ENCODE measurements at places on chromosomes 4 and X.
A peak's percentile ranks its signal among the peaks of the same experiment; 100 is the strongest.

GRCh38 chr4:159770401-159770800, 667.5 kb downstream of the RAPGEF2 start:
- no peak for DNase-seq

DNA sequence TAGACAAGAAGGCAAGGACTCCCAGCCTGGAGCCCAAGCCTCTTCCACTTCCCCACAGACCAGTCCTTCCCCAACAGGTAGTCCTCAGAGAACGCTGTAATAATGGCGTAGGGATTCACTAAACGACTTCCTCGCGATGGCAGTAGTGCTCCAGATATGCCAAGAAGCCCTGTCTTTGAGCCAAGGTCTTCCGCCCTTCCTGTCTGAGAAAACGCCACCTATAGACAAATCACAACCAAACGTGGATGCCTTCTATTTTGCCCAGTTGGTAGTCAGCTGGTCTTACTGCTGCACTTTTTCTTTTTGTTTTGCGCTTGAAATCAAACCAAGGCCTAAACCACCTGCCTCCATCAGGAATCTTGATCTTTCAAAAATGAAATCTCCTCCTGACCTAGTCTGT, 203.3 kb downstream of the OR13H1 start:
- no peak for DNase-seq

DNA sequence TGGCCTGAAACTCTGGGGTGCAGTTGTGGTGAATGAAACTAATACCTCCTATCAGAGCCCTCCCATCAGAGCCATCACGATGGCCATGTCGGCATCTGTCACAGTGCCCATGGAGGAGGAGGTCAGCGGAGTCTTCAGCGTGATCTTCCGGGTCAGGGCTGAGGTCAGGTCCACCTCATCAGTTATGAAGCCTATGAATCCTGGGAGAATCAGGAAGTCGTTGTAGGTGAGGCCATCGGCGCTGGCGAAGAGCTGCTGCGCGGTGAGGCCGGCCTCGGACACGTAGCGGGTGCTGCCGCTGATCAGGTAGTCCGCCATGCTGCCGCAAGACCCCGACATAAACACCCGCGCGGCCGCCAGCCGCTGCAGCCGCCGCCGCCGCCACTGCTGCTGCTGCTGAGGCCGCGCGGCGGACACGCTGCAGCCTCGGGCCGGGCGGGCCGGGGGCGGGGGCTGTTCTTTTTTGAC, 376.7 kb upstream of the MAOA start:
- no peak for DNase-seq

DNA sequence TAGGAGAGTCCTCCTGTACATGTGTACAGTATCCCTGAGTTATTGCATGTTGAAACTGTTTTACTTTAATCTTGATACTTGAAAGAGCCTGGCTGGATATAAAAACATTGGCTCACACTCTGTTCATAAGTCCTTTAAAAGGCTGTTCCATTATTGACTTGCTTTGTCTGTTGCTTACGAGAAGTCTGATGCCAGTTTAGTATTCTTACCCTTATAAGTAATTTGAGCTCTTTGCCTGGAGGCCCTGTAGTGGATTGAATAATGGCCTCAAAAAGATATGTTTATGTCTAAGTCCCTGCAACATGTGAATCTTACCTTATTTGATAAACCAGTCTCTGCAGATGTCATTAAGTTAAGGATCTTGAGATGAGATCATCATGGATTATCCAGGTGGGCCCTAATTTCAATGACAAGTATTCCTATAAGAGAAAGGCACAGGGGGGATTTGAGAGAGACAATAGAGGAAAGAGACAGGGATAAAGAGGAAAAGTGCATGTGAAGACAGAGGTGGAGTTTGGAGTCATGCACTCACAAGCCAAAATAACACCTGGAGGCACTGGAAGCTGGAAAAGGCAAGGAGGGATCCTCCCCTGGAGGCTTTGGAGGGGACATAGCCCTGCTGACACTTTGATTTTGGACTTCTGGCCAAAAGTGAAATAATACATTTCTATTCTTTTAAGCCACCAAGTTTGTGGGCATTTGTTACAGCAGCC, 98.1 kb downstream of the IRF2 start:
- no peak for DNase-seq

DNA sequence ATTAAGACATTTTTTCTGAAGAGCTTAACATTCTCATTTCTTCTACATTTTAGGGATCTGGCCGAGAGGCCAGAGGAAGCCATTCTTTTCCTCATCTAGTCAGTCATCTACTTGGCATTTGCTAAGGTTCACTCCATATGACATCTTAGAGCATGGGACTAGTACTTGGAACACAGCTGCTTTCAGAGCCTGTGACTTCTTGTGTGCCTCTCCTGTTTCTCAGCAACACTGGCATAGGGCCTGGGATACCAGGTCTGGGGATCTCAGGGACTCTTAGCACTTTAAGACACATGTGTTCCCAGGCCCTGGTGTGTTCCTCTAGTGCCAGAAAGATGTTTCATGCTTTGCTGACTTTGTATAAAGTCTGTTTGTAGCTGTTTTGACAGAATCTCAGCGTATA, 7.3 kb downstream of the PLP1 start:
- DNase-seq = no peak

- no peak for DNase-seq
These were observed 56.7 kb downstream of the TSPAN5 start for GRCh38 chr4:98601708-98602107.

GRCh38 chr4:173486714-173487392, 43.2 kb downstream of the HAND2 start:
- DNase-seq = no peak

DNA sequence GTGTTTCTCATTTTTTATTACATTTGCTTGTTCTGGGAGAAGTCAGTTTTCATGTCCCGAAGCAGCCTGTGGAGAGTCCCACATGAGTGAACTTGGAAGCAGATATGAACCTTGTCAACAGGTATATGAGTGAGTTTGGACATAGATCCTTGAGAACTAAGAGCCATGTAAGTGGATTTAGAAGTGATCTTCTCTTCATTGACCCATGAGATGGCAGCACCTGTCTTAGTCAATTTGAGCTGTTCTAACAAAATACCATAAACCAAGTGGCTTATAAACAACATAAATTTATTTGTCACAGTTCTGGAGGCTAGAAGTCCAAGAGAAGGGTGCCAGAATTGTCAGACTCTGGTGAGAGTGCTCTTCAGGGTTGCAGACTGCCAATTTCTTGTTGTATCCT, 1043.8 kb downstream of the ADGRL3 start:
- DNase-seq = no peak

- DNase-seq = no peak
These were observed 90.7 kb upstream of the SORBS2 start for GRCh38 chr4:185902654-185903053.

- no peak for DNase-seq
These were observed 54.1 kb downstream of the SHROOM3 start for GRCh38 chr4:76488888-76489685.

GRCh38 chr4:10605746-10606482, 78.7 kb downstream of the CLNK start:
- DNase-seq = peak; percentile 24

- DNase-seq = no peak
These were observed 125.9 kb downstream of the MFAP3L start for GRCh38 chr4:169900241-169900845.

GRCh38 chr4:109648266-109648996, 54.8 kb downstream of the CASP6 start:
- no peak for DNase-seq

GRCh38 chrX:13283512-13283911, 36.3 kb downstream of the ATXN3L start:
- DNase-seq = no peak

GRCh38 chr4:25767877-25768725, 94.7 kb downstream of the SEL1L3 start:
- DNase-seq = peak; percentile 38

GRCh38 chr4:8267077-8267476, 2.5 kb upstream of the HTRA3 start:
- DNase-seq = no peak

GRCh38 chr4:151715881-151716280, 44.9 kb downstream of the GATB start:
- DNase-seq = no peak

DNA sequence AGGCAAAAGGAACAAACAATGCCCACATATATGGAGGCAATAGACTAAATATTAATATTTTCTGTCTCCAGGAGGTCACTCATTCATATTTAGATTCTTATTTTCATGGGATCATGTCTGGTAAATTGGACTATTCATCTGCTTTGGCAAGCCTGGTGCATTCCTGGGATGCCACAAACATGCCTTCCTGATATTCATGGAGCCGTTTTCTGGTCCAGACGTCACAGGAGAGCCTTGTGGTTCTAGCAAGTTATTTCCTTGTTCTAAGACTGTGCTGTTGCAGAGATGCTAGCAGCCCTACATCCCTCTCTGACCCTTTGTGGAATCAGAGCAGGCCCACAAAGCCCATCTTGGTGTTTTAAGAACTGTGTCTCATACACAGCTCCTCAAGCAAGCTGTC, 16.1 kb upstream of the EXOSC9 start:
- no peak for DNase-seq

DNA sequence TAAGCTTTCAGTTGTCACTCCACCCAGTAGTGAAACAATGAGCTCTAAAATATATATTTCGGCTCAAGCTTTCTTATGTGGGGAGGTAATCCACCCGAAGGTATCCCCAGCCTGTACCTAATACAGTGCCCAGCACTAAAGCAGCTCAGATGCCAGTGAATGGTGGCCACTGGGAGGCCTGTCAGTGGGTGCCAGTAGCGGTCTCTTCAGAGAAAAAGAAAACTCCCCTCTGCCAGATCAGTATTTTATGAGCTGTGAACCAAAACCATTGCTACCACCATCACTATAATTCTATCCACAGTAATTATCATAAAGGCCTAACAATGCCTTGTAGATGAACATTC, 835 bp upstream of the NFKB1 start:
- no peak for DNase-seq
